ENCODE measurements at places on chromosomes 5 and 9.

DNA sequence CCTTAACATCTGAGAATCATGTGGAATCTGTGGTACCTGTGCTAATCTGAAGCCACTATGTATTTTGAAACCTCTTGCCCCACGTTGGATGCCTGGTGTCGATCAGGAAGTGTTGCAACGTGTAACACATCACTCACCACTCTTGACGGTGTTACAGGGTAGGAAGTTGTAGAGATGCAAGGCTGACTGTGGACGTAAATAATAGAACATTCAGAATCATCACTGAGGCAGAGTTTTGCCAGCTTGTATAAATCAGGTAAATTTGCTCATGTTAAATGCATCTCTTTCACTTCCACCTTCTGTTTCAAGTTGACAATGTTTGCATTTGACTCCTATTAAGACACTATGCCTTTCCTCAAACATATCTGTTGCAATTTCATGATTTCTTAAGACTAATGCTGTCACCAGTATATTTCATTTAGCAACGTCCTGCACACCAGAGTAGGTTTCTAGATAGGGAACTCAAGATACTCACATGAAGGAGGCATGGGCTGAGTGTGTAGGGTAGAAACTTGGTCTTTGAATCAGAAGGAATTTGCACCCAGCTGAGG is 38.1 kb downstream of the BASP1 start:
- no peak for DNase-seq

- no peak for DNase-seq
Measured at GRCh38 chr9:13534006-13534405, 254.5 kb upstream of the MPDZ start.

DNA sequence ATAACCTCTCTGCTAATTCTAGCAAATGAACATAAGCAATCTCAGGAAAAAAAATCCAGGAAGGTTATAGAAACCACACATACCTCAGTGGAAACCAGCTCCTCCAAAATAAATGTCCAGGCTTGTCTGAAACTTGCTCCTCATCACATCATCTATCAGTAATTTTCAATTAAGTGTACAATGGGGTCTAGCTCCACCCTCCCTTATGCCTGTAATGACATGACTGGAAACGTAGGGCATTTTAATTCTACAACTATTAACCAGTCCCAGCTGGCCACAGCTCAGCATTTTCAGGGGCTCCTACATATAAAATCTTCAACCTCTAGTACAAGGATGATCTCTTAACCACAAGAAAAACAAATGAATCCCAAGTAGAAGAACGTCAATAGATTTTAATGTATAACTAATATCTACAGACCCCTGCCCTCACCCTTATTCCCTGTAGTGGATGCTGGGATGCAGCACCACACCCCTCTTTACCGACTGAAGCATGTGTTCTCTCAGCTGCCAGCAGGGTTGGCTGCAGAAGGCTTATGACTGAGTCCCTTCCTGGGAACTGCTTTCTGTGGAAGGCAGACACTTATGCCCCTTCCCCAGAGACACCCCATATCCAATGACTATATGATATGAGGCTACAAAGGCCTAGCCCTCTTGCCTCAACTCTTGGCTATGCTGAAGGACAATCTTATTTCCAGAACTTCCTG is 6.8 kb downstream of the TSSK1B start:
- DNase-seq, result no peak

- DNase-seq, result no peak
Measured at GRCh38 chr5:15704397-15704947, 204.5 kb downstream of the FBXL7 start.

- DNase-seq, result no peak
Measured at GRCh38 chr9:81814794-81815464, 113.3 kb upstream of the SPATA31D4 start.

- DNase-seq, result no peak
Measured at GRCh38 chr5:94395468-94395867, 222.9 kb downstream of the KIAA0825 start.

DNA sequence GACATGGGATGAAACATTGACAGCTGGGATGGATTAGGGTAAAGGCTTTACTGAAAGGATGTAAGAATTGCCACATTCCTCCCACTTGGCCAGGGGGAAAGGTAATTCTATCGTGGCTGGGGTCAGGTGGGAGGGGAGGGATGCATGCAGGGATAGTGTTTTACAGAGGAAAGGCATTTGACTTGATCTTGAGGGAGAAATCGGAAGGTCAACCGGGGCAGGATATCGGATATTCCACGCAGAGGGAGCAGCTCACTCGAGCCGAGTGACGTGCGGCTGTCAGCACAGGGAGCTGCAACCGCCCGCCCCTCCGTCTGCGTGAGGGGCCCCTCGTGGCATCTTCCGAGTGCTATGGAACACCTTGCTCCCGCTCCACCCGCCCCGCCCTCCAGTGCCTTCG is 63.4 kb upstream of the ADAMTS2 start:
- DNase-seq, result no peak

- no peak for DNase-seq
Measured at GRCh38 chr5:22918511-22918910, 65.4 kb upstream of the CDH12 start.

DNA sequence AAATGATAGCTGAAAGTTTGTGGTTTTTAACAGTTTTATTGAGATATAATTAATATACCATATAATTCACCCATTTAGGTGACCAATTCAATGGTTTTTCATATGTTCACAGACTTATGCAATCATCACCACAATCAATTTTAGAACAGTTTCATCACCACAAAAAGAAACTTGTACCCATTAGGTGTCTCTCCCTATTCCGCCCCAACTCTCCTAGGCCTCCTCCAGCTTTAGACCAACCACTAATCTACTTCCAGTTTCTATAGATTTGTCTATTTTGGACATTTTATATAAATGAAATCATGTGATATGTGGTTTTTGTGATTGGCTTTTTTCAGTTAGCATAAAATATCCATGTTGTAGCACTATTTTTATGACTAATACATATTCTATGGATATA is 38.6 kb downstream of the YTHDC2 start:
- no peak for DNase-seq

DNA sequence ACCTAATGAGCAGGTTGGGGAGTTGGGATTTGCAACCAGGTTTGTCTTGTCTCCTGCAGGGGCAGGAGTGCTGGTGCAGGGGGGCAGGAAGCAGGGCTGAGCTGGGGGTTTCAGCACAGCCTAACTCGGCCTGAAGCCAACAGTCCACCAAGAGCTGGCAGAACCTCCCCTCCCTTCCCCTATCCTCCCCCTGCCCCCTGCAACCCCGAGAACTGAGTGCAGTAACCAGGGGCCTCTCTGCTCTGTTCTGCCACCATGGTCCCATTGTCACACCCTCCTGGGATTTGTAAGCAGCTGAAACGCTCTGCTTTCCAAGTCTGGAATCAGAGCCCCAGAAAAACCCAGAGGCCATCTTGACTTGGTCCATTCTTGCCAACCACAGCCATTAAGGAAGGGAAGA is 72.9 kb downstream of the ARHGEF37 start:
- DNase-seq, result no peak

DNA sequence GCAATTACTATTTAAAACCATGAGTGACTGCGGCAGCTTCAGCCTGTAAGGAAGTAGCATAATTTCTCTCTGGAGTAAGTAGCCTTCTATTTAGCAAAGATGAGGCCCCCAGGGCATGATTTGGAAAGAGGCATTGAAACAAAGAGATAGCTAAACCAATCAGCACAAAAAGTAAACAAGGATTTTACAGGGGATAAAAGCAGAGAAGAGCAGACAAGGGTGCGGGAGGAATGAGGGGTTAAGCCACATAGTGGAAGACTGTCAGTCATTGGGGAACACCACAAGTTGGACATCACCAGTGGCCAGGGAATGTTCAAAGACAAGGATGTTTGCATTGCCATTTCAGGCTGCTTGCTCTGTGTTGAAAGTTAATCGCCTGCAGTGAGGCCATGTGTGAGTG is 24.0 kb upstream of the C5orf63 start:
- DNase-seq, result no peak

DNA sequence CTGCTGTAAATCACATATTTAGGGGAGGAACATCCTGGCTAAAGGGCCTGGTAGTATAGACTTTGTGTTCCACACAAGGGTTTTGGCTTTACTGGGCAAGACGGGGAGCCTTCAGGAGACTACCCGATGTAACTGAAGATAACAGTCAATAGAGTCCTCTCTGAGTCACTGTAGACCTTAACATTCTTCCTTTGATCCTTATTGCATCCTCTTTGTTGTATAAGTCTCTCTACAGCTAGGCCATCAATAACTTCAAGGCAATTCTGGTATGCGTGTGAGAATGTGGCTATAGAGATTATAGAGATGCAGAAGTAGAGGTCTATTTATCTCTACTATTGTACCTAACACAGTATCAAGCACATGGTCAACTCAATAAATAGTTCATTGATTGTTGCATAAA is 67.3 kb upstream of the STK32A start:
- DNase-seq, result no peak

DNA sequence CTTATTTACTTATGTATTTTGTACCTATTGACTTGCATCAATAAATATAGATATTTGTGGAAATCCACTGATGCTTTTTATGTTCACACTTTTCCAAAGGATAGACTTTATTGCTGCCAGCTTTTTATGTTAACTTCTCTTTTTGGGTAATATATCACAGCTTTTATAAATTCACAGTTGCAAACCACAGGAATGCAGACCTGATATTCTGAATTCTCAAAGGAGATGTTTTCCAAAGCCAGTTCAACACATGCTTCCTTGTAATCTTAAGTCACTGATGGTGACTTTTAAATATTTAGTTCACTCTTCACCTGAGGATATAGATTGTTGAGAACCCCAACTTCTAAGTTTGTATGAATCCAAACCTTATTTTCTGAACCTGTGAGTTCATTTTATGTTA is 223.4 kb upstream of the PRR16 start:
- no peak for DNase-seq

GRCh38 chr5:151146061-151146460 is 11.5 kb downstream of the ANXA6 start:
- DNase-seq, result no peak

DNA sequence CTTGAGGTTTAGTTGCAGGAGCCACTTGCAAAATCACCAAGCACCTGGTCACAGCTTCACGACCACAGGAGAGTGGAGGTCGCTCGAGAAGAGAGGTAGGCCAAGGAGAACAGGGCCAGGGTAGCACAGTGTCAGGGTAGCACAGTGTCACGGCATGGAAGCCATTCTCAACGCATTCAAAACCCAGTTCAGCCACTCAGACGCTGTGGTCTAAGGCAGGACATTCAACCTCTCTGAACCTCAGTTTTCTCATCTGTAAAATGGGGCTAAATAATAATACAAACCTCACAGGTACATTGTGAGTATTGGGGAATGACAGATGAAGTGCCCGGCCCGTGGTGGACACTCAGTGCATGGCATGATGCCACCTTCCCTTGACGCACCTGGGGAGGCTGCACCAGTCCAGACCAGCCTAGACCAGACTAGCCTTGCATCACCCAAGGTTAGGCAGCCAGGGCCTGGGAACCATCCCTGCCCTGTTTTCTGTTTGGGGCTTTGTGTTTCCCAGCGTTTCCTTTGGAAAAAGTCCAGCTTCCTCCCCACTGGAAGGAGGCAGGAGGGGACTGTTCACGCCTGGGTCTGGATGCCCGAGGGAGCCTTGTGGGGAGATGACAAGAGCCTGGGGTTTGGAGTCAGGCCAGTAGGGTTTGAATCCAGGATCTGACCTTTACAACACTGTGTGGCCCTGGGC is 7.8 kb upstream of the LMX1B start:
- DNase-seq, result no peak

All from esophagus squamous epithelium (tissue), 5 donors.